ENCODE measurements at places on chromosomes 7 and 10.

GRCh38 chr10:86165666-86166065, 200.9 kb downstream of the GRID1 start:
- no peak for DNase-seq

DNA sequence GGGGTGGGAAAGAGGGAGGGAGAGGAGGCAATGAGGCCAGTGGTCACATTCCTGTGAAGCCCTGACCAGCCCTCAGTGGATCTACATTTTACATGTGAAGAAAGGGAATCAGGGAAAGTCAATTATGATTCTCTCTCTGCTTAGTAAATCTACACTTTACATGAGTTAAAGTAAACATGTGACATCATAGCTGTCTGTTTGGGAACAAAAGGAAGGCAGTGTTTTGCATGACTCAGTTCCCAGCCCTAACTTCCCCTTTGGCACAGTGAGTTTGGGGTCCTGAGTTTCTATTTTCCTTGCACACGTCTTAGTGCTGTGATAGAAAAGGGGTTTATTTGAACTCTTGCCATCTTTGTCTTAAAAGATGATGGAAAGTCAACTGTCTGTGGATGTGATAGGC, 615.1 kb downstream of the SDK1 start:
- DNase-seq, result no peak

DNA sequence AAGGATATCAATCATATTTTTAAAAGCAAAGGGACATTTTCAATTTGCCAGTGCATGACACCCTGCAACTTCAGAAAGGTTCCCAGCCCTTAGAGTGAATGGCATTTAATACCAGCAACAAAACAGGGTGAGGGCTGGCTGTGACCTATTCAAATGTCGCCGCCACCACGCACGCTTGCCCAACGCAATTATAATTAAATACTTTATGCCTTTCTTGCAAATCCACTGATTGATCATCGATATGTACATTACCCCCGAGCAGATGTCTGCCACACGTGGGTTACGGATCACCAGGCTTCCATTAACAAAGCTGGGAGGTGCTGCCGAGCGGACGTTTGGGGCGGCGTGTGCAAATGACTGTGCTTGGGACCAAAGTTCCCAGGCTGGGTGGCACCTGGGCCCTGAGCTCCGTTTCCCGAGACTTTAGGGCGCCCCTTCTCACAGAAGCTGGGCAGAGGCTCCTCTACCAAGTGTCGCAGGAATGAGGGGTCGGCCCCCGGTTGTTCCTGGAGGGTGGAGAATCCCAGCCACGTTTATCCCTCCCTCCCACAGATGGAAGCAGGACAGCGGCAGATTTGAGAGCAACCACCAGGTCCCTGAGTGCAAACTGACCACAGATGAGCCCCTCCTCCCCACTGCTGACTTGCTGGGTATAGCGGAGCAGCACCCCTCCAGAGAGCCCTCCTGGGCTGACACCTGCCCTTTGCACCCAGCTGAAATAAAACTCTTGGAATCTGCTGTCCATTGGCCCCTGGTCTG, 3.9 kb downstream of the FOXL3 start:
- DNase-seq, result no peak

DNA sequence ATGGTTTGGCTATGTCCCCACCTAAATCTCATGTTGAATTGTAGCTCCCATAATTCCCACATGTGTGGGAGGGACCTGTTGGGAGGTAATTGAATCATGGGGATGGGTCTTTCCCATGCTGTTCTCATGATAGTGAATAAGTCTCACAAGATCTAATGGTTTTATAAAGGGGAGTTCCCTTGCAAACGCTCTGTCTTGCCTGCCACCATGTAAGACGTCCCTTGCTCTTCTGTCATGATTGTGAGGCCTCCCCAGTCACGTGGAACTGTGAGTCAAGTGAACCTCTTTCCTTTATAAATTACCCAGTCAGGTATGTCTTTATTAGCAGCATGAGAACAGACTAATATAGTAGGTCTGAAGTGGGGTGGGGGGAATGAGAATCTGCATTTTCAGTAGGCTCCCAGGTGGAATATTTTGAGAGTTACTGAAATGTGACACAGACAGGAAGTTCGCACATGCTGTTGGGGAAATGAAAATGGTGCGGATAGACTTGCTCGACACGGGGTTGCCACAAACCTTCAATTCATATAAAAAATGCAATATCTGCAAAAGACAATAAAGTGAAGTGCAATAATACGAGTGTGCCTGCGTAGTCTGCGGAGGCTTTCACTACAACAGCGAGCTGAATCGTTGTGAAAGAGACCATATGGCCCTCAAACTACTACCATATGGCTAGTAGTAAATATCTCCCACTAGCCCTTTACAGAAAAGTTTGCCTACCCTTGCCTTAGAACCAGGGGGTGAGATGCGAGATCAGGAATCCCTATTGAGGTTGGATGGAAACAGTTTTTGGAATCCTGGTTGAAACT, 166.1 kb downstream of the GRK5 start:
- DNase-seq, result no peak

GRCh38 chr10:905503-905902, 26.0 kb downstream of the LARP4B start:
- no peak for DNase-seq

- no peak for DNase-seq
These were observed 182.9 kb downstream of the ANK3 start for GRCh38 chr10:60206735-60207134.

DNA sequence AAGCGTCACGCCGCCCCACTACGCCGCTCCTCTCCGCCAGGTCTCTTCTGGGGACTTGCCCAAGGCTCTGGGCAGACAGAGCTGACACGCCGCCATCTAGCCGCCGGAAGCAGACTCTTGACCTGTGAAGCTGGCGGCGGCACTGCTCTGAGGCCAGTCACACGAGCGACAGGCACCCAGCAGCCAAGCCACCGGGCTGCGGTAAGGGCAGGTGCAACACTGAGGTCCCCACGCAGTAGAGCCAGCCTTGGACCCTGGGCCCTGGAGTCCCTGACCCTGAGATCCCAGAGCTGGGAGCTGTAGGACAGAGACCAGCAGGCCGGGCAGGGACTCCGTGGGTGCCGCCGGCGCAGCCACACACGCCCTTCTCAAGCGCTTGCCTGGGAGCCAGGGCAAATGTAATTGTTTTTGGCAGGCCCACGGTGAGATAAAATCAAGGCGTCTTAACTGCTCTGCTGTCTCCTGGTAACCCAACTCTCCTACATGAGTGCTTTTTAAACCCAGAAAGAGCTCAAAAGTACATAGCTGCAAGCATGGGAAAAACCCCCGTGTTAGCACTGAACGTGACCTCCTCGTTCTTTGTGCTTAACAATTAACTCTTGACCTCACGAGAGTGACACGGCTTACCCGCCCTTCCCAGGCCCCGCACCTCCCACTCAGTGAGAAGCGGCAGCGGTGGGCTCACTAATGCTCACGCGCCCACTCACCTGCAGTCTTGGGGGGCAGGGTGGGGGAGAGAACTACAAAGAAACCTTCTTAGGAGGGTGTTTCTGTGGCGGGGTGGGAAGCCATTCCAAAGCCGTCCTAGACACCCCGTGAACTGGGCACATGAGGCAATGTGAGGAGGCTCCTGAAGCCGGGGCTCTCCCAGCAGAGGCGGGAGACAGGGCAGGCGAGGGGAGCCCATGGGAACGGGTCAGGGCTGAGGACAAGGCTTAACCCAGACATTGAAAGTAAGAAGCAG, 8.5 kb downstream of the GPER1 start:
- DNase-seq, result no peak

GRCh38 chr7:103821092-103821491, 168.4 kb downstream of the RELN start:
- no peak for DNase-seq

GRCh38 chr10:27372095-27372494, 131.5 kb upstream of the ACBD5 start:
- no peak for DNase-seq

GRCh38 chr10:4541292-4541691, 284.7 kb upstream of the AKR1E2 start:
- DNase-seq, result no peak

DNA sequence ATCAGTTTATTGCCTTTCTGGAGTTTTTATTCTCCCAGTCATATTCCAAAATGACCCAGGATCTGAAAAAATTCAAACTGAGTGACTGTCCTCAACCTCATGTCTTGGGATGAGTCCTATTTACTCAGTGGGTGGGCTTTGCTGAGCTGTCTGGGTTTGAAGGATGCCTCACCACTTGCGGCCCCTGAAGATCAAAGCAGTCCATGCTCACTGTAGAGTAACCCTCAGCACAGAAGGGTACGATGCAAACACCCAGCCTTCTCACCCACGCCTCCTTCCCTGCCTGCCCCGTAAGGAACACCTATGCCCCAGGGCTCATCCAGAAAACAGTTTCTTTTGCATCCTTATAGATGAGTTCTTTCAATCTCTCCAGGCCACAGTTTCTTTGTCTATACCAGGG, 42.2 kb upstream of the GRB10 start:
- no peak for DNase-seq

DNA sequence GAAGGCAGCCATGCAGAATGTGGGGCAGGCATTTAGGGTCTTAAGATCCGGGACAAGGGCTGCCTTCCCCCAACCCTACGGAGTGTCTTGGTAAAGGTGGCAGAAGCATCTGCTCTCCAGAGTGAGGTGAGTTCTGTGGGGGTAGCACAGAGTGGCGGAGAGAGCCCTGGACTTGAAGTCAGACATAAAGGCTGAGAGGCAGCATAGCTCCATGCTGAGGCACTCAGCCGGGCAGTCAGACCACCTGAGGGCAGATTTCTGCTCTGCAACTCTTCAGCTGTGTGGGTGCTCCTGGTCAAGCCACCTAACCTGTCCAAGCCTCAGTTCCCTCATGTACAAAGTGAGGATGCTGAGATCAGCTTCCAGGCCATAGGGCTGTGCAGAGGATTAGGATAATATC, 81.0 kb downstream of the CRTAC1 start:
- DNase-seq, result no peak

GRCh38 chr10:73902351-73902750, 8.6 kb upstream of the PLAU start:
- no peak for DNase-seq

GRCh38 chr7:79403451-79403850, 50.0 kb downstream of the MAGI2 start:
- no peak for DNase-seq

DNA sequence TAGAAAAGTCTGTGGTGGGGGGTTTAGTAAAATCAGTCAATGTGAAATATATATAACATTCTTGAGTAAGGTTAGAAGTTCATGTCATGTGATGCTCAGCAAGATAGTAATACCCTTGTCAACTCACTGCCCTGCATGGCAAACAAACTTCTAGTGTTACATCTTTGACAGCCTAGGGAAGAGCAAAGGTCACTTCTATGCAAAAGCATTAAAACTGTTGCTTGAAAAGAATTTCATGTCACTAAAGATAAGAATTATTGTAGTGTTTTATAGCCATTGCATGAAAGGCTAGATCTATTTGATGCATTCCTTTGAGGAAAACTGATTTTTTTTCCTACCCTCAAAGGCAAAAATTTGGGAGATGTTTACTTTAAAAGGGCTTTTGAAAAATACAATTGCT, 176.0 kb downstream of the SKAP2 start:
- DNase-seq, result no peak

- no peak for DNase-seq
These were observed 65.2 kb upstream of the TM9SF3 start for GRCh38 chr10:96651998-96652431.

- DNase-seq, result peak; percentile 50
These were observed 92.4 kb upstream of the LEP start for GRCh38 chr7:128148676-128149075.

DNA sequence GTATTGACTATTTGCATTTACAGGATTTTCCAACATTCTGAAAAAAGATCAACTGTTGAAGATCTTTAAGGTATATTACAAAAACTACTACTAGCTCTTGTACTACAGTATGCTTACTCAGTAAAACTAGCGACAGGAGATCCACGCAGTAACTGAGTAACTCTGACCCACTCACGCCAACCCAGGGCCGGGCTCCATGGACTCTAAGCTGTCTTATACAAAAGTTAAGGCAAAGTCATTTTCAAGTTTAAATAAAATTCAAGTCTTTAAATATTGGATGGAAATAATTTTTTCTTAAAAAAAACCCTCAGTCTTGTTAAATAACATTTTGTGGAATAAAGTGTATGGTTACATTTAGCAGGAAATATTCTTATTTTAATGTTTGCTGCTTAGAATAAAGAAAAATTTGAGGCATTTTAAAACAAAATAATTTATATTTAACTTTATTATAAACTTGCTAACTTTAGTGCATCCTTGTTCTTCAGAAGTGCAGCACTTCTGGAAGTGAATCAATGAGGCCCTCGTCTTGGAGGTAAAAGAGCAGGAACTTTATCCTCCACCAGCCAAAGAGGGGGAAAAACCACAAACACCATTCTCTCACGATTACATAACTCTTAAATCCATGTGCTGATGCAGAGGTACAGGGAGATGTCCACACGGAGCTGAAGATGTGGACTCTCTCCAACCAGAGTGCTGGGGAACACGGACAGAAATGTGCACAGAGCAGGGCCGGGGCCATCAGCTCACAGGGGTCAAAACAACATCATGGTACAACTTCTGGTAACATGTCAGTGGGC, 119.9 kb downstream of the LARP4B start:
- no peak for DNase-seq

GRCh38 chr7:115693779-115694178, 336.8 kb downstream of the TFEC start:
- DNase-seq, result no peak

- DNase-seq, result no peak
These were observed 37.3 kb downstream of the KIF20B start for GRCh38 chr10:89738551-89739209.

DNA sequence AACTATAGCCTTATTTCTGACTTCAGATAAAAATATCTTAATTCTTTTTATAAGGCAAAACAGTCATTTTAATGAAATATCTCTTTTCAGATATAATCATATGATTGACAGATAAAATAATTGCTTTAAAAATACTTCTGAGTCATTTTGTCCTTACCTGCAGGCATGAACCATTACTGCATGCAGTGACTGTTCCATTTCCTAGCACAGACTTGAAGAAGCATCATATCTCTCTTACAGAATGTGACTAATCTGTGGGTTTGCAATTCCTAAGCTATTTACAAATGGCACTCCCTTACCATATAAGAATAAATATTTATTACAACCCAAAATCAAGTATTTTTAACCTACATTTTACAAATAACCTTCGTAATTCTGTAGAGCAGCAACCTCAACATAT, 120.7 kb downstream of the SRPK2 start:
- DNase-seq, result no peak

DNA sequence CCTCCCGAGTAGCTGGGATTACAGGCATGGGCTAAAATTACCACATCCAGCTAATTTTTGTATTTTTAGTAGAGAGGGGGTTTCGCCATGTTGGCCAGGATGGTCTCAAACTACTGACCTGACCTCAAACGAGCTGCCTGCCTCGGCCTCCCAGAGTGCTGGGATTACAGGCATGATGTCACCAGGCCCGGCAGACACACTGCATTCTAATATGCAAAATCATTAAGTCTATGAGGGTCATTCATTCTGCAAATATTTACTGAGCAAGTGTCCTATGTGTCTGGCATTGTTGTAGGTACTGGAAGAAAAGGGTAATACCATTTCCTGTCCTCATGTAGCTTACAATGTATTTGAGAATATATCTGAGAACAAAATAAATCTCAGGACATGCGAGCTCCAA, 2.7 kb downstream of the PUS7 start:
- no peak for DNase-seq

- no peak for DNase-seq
These were observed 404 bp upstream of the FMC1 start for GRCh38 chr7:139340808-139341057.

- no peak for DNase-seq
These were observed 8.6 kb downstream of the ZNF467 start for GRCh38 chr7:149764481-149765398.

- no peak for DNase-seq
These were observed 10.4 kb downstream of the VCL start for GRCh38 chr10:74008212-74008731.

Measured in NCI-H2081 (cell line).